ENCODE measurements at places on chromosomes 6 and 20. TPM values are rescaled to one million over a fixed set of nuclear protein-coding genes. Genes with fewer than 3 reads are reported as not detected.

The POU3F2 gene
- not detected for total RNA-seq

The RNF114 gene
- 109 TPM for total RNA-seq

The ASIP gene
- total RNA-seq: not detected

The TBPL1 gene
- 30.5 TPM for total RNA-seq

The EEF1A2 gene
- total RNA-seq: 1.7 TPM

Data from T-cell (primary cell).